ENCODE measurements at places on chromosomes 5 and 9.

- DNase-seq, result no peak
These were observed 214.4 kb upstream of the ACTBL2 start for GRCh38 chr5:57696825-57697570.

DNA sequence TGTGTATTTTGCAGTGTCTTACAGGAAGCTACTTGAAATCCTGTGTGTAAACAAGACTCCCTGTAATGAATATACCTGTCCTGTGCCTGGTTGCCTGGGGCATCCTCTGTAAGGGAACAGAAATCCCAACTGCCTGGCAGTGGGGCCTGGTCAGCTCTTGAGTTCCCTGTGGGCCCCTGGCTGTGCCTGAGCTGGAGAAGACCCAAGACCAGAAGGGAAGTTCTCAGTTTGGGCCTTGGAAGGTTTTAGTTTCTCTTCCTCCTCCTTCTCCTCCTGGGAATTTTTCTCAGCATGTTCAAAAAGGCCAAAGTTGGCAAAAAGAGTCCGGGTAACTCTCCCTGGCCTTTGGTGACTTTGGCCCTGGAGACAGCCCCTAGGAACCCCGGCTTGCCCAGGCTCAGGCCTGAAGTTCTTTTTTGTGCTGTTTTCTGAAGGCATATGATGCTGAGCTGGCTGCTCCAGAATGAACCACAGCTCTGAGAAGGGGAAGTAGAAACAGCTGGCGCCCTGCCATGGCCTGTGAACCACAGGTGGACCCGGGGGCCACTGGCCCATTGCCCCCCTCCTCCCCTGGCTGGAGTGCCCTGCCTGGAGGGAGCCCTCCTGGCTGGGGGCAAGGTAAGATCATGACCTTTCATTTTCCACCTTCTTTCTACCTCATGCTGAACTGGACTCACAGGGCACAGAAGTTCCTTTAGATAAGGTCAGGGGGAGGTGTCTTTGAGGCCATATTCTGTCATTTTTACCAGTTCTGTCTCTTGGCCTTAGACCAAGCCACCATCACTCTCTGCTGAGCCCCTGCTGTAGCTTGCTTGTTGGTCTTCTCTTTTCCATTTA lies 5.8 kb downstream of the TMEM268 start:
- DNase-seq, result no peak

- no peak for DNase-seq
These were observed 320.3 kb downstream of the DMAC1 start for GRCh38 chr9:7479300-7479699.

GRCh38 chr5:95983509-95983908 lies 21.9 kb upstream of the ELL2 start:
- no peak for DNase-seq

GRCh38 chr9:126500600-126501382 lies 112.9 kb upstream of the LMX1B start:
- peak; percentile 95 for DNase-seq
